Hematopoietic multipotent progenitor cell treated with erythropoietin and hydrocortisone succinate and interleukin-3 and kit ligand, for 17 days (in vitro differentiated cells): ENCODE measurements at places on chromosomes 6 and 20.

- no peak for DNase-seq
Observed at GRCh38 chr6:63066055-63066704, 145.1 kb upstream of the FKBP1C start.

GRCh38 chr6:111734068-111735061 lies 128.7 kb upstream of the TRAF3IP2 start:
- no peak for DNase-seq

- DNase-seq = no peak
Observed at GRCh38 chr6:140385679-140386078, 1011.2 kb upstream of the CITED2 start.

- DNase-seq = no peak
Observed at GRCh38 chr6:138896104-138896756, 91.8 kb downstream of the REPS1 start.

GRCh38 chr6:105024803-105025202 lies 67.9 kb downstream of the LIN28B start:
- DNase-seq = no peak

- peak; percentile 22 for DNase-seq
Observed at GRCh38 chr6:3748208-3749066, 3.1 kb downstream of the PXDC1 start.

DNA sequence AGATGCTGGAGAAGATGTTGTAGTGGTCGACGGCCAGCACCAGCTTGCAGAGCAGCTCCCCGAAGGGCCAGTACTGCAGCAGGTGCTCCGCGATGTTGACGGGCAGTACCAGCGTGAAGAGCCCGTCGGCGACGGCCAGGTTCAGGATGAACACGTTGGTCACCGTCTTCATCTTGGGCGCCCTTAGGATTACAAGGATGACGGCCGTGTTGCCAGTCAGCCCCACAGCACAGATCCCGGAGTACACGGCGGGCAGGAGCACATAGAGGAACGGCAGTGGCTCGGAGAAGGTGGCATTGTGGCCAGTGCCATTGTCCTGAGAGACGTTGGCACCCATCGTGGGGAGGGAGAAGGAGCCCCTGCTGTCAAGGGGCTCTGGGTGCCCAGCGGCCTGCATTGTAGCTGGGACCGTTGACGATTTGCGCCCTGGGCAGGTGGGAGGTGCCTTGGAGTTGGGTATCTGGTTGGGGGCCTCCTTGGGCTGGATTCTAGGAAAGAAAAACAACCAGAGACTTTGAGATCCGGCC lies 867 bp downstream of the NPBWR2 start:
- DNase-seq = no peak

DNA sequence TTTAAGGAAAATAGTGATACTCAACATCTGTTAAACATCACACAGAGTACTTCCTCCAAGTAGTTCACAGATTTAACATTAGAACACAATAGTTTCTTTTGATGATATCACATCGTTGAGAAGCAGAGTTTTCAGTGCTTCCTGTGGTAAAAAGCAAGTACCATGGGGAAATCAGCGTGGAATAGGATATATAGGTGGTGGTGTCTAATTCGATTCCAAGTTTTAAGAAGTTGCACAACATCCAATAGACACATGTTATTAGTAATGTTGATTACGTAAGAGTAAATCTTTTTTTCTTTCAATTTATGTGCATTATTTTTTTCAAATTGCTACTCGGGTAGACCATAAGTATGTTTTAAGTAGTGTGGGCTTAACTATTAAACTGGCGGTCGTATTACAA lies 360.7 kb downstream of the NKAIN2 start:
- no peak for DNase-seq

GRCh38 chr20:23160536-23161243 lies 74.6 kb upstream of the CD93 start:
- DNase-seq = no peak

GRCh38 chr20:60402189-60403058 lies 444.2 kb downstream of the CDH26 start:
- no peak for DNase-seq

GRCh38 chr6:13294499-13295069 lies 33.8 kb downstream of the TBC1D7 start:
- no peak for DNase-seq

DNA sequence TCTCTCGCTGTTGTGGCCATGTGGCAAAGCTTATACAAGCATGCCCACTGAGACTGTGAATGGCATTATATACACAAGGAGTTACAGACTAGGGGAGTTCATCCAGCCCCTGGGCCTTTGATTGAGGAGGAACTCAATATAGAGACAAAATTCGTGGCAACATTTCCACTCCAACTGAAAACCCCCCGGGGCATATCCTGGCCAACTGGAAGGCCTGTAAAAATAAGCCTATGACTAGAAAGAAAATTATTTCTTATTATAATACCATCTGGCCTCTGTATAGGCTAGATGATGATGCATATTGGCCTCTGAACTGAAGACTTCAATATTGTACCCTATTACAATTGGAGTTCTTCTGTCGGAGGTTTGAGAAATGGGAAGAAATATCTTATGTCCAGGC lies 175.5 kb upstream of the GJE1 start:
- no peak for DNase-seq

DNA sequence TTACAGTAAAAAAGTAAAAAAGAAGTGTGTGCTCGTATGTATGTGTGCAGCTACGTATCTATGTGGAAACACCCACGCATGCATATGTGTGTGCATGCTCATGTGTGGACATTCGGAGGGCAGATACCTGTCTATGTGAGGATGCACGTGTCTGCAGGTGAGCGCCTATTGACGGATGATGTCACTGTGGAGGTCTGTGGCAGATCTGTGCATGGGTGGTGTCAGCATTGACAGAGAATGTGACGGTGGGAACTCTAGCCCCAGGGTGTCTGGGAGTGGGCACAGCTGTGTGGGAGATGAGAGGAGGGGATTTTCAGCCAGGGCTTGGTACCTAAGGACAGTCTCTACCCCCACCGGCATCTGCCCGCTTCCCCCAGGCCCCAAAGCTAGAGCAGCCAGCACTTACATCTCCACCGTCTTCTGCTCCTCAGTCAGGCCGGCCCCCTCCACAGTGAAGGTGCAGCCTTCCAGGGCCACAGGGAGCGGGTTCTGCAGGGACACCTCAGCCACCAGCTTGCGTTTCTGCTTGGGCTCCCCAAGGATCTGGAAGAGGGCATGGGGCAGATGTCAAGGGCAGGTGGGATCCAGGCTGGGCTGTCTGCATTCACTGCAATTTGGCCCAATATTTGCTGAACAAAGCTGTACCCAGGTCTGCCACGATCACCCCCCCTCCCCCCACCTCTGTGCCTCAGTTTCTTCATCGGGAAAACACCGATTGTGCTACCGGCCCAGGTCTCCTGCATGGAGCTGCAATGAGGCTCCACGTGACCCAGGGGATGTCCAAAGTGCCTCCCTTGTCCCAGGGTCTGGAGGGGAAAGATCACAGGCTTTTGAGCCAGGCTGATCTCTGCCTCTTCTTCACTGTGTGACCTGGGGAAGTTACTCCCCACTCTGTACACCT lies 34.1 kb downstream of the TGM2 start:
- DNase-seq = no peak

GRCh38 chr20:32031007-32031958 lies 20.8 kb upstream of the HCK start:
- DNase-seq = peak; percentile 28

GRCh38 chr6:89430201-89430962 lies 2.6 kb upstream of the ANKRD6 start:
- DNase-seq = no peak

DNA sequence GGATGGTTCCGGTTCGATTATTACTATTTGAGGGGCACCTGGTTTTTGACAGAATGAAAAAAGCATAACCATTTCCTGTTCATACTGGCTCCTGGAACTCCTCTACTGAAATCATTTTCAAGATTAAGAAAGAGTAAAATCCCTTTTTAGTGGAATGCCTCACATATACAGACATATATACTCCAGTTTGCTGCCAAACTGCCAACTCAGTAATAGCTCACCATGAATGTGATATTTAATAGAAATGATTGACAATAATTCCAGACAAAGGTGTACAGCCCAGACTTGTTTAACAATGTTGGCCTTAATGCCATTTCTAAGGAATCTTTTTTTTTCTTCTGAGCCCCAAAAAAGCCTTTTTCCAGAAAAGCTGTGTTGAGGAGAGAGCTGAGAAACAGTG lies 93.1 kb downstream of the JAG1 start:
- no peak for DNase-seq
